ENCODE measurements at places on chromosomes 16 and 17.

GRCh38 chr16:15492091-15492740 is 57.8 kb downstream of the BMERB1 start:
- H3K36me3 ChIP-seq: no peaks in the 10 kb centered on the region
- no peak overlapping the region for H3K4me3 ChIP-seq
- no peaks in the 10 kb centered on the region for H3K4me1 ChIP-seq

- DNase-seq: no peak
- H3K4me3 ChIP-seq: peak within 1 kb of the TSS; percentile 25
- no peaks in the 10 kb centered on the region for H3K36me3 ChIP-seq
- H3K27ac ChIP-seq: no peak within 1 kb of the TSS
Observed at GRCh38 chr17:34579017-34579946, at the start of gene TMEM132E. TSS of gene TMEM132E (plus strand) at chr17:34579582. CDS start at chr17:34581077, 1,495 bp downstream.

- H3K27me3 ChIP-seq: no peaks in the 10 kb centered on the region
- no peaks in the 10 kb centered on the region for H3K36me3 ChIP-seq
- H3K27ac ChIP-seq: no peak overlapping the region
- no peak overlapping the region for H3K4me3 ChIP-seq
- no peak for DNase-seq
Observed at GRCh38 chr17:79974566-79975497, 60.8 kb downstream of the TBC1D16 start.

DNA sequence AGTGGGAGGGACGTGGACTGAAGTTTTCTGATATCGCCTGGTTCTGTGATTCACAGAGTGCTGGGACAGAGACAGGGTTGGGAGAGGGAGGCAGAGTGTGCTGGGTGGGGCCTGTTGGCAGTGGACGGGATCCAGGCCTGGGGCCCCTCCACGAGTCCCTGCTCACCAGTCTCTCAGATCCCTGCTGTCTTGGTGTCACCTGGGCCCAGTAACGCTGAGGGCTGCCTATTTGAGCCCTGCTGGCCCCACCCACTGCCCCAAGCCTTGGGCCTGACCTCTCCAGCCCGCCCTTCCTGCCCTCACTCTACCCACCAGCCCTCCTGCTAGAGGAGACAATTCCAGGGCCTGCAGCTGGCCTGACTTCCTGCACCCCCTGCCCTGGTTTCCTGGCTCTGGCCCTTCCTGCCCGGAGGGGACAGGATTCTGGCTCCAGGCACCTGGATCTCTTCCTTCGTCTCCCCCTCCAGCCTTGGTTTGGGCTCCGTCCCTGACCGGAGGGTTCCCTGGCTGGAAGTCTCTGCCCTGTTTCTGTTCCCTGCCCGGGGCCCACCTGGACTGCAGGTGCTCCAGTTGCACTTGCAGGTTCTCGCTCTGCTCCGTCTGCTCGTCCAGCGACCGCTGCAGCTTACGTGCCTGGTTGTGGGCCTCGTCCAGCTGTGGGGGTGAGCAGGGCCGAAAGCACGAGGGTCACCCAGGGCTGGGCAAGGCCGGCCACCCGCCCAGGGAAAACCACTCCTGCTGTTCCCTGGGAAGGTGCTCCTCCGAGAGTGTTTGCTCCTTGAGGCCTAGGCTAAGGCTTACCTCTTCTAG is 21.4 kb downstream of the CCDC102A start:
- H3K27me3 ChIP-seq: no peaks in the 10 kb centered on the region
- peaks cover 33% of the 10 kb centered on the region for H3K4me1 ChIP-seq
- H3K27ac ChIP-seq: peak overlapping the region; percentile 27
- no peak for DNase-seq

- no peaks in the 10 kb centered on the region for H3K36me3 ChIP-seq
- H3K4me3 ChIP-seq: peak overlapping the region; percentile 34
- H3K27ac ChIP-seq: no peak overlapping the region
- DNase-seq: no peak
Observed at GRCh38 chr17:14297161-14297851, 3.6 kb upstream of the HS3ST3B1 start.

- no peaks in the 10 kb centered on the region for H3K27me3 ChIP-seq
- no peaks in the 10 kb centered on the region for H3K4me1 ChIP-seq
- DNase-seq: no peak
- no peak overlapping the region for H3K27ac ChIP-seq
- H3K36me3 ChIP-seq: 0 out of 2 replicates have a peak, but pooled peaks cover 1% of the 10 kb centered on the region
Observed at GRCh38 chr16:14576069-14576468, 54.0 kb downstream of the PARN start.

- peaks cover 13% of the 10 kb centered on the region for H3K4me1 ChIP-seq
- H3K27ac ChIP-seq: no peak overlapping the region
- DNase-seq: no peak
- H3K36me3 ChIP-seq: no peaks in the 10 kb centered on the region
Observed at GRCh38 chr17:81015136-81015535, 19.8 kb upstream of the BAIAP2 start.

GRCh38 chr16:86334079-86334635 is 176.2 kb upstream of the FOXF1 start:
- no peaks in the 10 kb centered on the region for H3K27me3 ChIP-seq
- H3K4me3 ChIP-seq: no peak overlapping the region
- no peak overlapping the region for H3K27ac ChIP-seq
- H3K36me3 ChIP-seq: no peaks in the 10 kb centered on the region
- no peaks in the 10 kb centered on the region for H3K4me1 ChIP-seq

GRCh38 chr17:20825539-20825938 is 217.3 kb downstream of the USP22 start:
- peaks cover 4% of the 10 kb centered on the region for H3K4me1 ChIP-seq
- no peak for DNase-seq
- H3K27ac ChIP-seq: no peak overlapping the region
- no peaks in the 10 kb centered on the region for H3K36me3 ChIP-seq
- no peaks in the 10 kb centered on the region for H3K27me3 ChIP-seq
- no peak overlapping the region for H3K4me3 ChIP-seq

DNA sequence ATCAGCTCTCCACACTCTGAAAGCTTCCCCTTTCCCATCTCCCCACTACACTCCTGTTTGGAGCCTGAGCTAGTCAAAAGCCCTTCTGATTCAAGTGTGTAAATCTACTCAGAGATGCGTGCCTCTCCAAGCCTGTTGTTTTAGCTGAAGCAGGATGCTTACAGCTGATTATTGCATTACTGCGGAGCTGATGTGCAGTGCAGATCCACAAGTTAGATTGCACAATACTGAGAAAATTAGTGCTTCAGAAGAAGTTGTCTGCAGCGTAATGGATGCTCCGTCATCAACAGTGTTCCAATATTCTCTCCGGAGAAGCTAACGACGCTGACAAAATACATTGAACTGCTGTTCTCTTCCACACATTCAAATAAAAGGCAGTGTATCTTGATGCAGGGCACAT is 44.8 kb upstream of the NLRP1 start:
- DNase-seq: no peak
- H3K4me1 ChIP-seq: no peaks in the 10 kb centered on the region
- no peak overlapping the region for H3K4me3 ChIP-seq

- H3K4me3 ChIP-seq: no peak overlapping the region
- H3K36me3 ChIP-seq: 0 out of 2 replicates have a peak, but pooled peaks cover 3% of the 10 kb centered on the region
- H3K4me1 ChIP-seq: peaks cover 30% of the 10 kb centered on the region
- peak overlapping the region; percentile 30 for H3K27ac ChIP-seq
- no peak for DNase-seq
- no peaks in the 10 kb centered on the region for H3K27me3 ChIP-seq
Observed at GRCh38 chr17:32870027-32870670, 6.8 kb downstream of the MYO1D start.

DNA sequence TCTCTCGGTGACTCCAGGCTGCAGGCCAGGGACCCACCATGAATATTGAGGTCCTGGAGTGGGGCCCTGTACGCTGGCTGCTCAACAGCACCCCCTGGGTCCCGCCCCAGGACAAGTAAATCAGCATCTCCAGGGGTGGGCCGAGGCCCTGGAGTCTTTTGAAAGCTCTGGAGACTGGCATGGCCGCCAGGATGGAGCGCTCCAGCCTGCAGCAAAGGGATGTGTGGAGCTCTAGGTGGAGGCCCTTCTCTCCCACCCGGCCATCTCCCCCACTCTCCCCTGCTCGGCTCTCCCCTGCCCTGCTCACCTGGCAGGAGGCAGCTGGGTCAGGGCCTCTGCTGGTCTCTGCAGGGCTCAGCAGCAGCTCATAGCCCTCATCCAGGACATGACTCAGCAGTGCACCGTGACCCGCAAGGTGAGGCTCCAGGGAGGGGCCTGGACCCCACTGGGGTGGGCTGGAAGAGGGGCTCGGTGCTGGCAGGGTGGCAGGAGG is 16.6 kb downstream of the SGSH start:
- no peak for DNase-seq
- no peak overlapping the region for H3K27ac ChIP-seq
- no peak overlapping the region for H3K4me3 ChIP-seq
- no peaks in the 10 kb centered on the region for H3K36me3 ChIP-seq
- H3K4me1 ChIP-seq: no peaks in the 10 kb centered on the region

- no peaks in the 10 kb centered on the region for H3K36me3 ChIP-seq
- no peak overlapping the region for H3K4me3 ChIP-seq
- no peak for DNase-seq
Observed at GRCh38 chr17:72886622-72887021, 205.9 kb downstream of the SLC39A11 start.

DNA sequence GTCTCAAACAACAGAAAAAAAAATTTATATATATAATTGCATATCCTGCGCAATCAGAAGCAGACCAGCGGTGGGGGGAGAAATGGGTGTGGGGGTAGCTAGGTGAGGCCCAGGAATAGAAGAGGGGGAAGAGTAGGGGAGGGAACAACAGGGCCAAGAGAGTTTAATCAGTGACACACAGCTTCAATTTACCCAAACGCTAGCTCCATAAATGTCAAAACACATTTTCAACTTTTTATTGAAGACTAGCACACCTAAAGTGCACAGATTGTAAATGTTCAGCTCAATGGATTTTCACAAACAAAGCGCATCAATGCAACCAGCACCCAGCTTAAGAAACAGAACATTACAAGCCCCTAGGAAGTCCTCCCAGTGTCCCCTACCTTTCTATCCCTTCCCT is 24.8 kb upstream of the NAGS start:
- no peak overlapping the region for H3K4me3 ChIP-seq
- H3K36me3 ChIP-seq: no peaks in the 10 kb centered on the region
- no peak overlapping the region for H3K27ac ChIP-seq

DNA sequence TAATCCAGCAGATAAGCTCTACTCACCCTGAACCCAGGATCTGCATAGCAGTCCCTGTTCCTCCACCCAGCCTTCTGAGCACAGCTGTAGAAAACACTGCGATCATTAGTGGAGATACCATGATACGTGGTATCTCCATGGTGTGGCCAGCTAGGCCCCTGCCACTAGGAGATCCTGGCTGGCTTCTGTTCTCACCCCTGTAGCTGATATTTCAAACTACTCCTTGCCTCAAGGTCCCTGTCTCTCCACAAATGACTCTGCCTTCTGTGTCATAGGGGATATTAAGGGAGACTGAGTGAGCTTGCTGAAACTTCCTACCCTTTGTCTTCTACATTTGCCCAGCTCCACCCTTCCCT is 44.3 kb downstream of the ERN1 start:
- no peaks in the 10 kb centered on the region for H3K27me3 ChIP-seq
- no peak overlapping the region for H3K27ac ChIP-seq
- H3K4me3 ChIP-seq: no peak overlapping the region
- DNase-seq: no peak
- H3K4me1 ChIP-seq: peaks cover 59% of the 10 kb centered on the region

GRCh38 chr16:25546791-25547190 is 145.0 kb upstream of the HS3ST4 start:
- no peaks in the 10 kb centered on the region for H3K36me3 ChIP-seq
- H3K4me3 ChIP-seq: no peak overlapping the region
- no peaks in the 10 kb centered on the region for H3K27me3 ChIP-seq

DNA sequence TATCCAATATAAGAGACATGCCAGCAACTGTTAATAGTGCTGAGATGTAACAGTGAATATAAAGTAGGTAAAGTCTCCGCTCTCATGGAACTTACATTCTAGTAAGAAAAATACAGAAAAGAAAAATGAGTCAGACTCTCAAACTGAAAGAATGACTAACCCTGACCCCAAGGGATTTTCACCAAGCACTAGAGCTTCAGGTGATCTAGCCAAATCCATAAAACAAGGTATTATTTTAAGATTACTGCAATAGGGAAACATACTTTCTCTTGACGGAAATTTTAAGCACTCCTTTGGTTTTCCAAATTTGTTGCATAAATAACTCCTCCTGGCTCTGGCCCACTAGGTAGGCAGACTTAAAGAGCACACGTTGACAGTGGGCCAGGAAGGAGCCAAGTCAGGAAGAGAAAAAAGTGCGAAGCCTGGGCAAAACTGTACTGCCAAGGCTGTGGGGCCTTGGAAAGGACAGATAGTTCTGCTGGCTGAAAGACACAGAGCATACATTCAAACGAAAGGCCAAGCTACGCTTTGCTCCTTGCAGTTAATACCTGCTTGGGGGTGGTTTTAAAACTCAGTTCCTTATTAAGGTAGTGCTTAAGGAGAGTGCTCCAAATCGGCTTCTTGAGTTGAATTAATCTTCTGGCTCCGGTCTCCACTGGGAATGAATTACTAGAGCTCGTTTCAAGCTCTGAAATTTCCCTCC is 1.4 kb downstream of the GOT2 start:
- DNase-seq: no peak
- no peaks in the 10 kb centered on the region for H3K36me3 ChIP-seq
- peak overlapping the region; percentile 99 for H3K27ac ChIP-seq
- peak overlapping the region; percentile 76 for H3K4me3 ChIP-seq

DNA sequence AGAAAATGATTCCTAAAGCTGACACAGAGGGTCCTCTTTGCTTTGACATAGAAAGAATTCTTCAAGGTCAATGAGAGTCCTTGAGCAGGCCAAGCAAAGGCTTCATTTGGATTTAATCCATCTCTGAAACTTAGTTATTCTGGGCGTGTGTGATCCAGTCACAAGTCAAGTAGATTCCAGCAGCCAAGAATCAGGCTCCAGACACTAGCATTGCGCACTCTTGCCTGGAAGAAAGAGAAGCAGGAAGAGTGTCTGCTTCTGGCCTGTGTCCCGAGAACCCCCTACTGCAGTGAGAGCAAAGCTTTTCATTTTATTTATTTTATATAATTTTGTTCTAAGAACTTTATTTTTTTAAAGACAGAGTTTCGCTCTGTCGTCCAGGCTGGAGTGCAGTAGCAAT is 88.2 kb upstream of the CACNG5 start:
- no peak overlapping the region for H3K4me3 ChIP-seq
- H3K27ac ChIP-seq: no peak overlapping the region
- peaks cover 2% of the 10 kb centered on the region for H3K36me3 ChIP-seq
- H3K27me3 ChIP-seq: no peaks in the 10 kb centered on the region
- DNase-seq: no peak
- no peaks in the 10 kb centered on the region for H3K4me1 ChIP-seq

- no peaks in the 10 kb centered on the region for H3K27me3 ChIP-seq
- H3K36me3 ChIP-seq: no peaks in the 10 kb centered on the region
- DNase-seq: no peak
- H3K27ac ChIP-seq: no peak overlapping the region
Observed at GRCh38 chr16:56737539-56737938, 7.6 kb downstream of the NUP93 start.

GRCh38 chr16:53848277-53848942 is 144.5 kb downstream of the FTO start:
- H3K4me1 ChIP-seq: peaks cover 18% of the 10 kb centered on the region
- no peak for DNase-seq
- H3K4me3 ChIP-seq: no peak overlapping the region
- no peaks in the 10 kb centered on the region for H3K27me3 ChIP-seq
